ENCODE measurements at places on chromosomes 4 and X. TPM values are rescaled to one million over a fixed set of nuclear protein-coding genes. Genes with fewer than 3 reads are reported as not detected.
A peak's percentile ranks its signal among the peaks of the same experiment; 100 is the strongest.

- peaks cover 4% of the 10 kb centered on the region for H3K4me1 ChIP-seq
- H3K4me3 ChIP-seq, result no peak overlapping the region
- no peak overlapping the region for H3K27ac ChIP-seq
These were observed 37.3 kb downstream of the AGA start for GRCh38 chr4:177404986-177405385.

Gene TAF1
- total RNA-seq, result 31.3 TPM

DNA sequence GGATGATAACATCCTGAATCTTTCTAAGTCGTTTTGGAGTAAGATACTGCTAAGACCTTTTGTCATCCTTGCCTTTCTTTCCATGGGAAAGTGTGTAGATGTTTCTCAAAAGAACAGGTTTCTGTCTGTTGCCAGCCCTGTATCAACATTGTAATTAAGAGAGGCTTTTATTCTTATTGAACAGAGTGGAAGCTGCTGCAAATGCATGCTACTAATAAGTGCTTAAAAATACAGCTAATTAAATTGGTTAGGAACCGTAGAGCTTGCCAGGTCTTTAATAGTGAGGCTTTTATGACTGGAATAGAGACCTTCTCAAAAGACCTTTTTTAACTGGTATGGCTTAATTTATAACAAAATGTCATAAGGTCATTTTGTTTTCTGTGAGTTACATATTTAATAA is 34.4 kb downstream of the INTU start:
- no peak overlapping the region for H3K4me3 ChIP-seq
- DNase-seq, result no peak
- H3K27me3 ChIP-seq, result no peaks in the 10 kb centered on the region
- H3K4me1 ChIP-seq, result peaks cover 12% of the 10 kb centered on the region

Gene VCX2
- not detected for total RNA-seq

GRCh38 chr4:2954358-2955185 is 8.6 kb downstream of the NOP14 start:
- H3K4me1 ChIP-seq, result peaks cover 19% of the 10 kb centered on the region
- H3K27ac ChIP-seq, result no peak overlapping the region
- H3K27me3 ChIP-seq, result no peaks in the 10 kb centered on the region
- DNase-seq, result no peak

- no peaks in the 10 kb centered on the region for H3K27me3 ChIP-seq
- H3K27ac ChIP-seq, result no peak overlapping the region
- H3K4me3 ChIP-seq, result no peak overlapping the region
- H3K36me3 ChIP-seq, result peaks cover 4% of the 10 kb centered on the region
These were observed 27.7 kb downstream of the PDGFRA start for GRCh38 chr4:54256491-54257486.

DNA sequence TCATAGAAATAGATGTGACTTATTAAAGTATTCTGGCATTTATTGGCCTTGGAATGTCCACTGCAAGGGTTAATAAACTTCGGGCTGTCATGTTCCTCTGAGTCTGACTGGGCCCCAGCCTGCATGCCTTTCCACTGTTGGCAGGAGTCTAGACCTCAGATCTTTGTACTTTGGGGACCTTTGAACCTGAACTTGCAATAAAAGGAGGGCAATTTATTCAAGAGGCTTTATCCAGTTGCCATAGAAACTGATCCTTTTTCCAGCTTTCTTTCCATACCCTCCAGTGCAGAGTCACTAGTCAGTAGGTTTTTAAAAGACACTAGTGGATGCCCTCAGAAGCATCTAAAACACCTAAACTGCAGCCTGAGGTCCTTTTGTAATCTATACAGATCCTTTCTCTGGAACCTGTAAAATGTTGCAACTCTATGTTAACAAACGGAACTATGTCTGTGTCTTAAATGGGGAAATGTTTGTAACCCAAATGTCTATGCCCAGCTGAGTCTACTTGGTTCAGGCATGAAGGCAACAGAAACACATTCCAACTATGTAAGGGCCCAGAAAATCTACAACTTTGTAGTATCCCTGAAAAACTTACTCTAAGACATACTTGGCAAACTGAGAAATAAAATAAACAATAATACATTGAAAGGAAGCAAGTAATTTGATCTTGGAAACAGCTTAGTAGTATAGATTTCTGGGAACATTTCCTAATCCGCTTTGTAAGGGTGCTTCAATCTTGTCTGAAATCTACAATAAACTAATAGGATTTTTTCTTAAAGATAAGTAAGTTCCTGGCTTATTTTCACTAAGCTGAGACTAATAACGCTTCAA is 41.5 kb downstream of the SOWAHB start:
- H3K4me1 ChIP-seq, result peaks cover 38% of the 10 kb centered on the region
- no peaks in the 10 kb centered on the region for H3K27me3 ChIP-seq
- no peak overlapping the region for H3K4me3 ChIP-seq
- DNase-seq, result no peak

Gene PCDH18
- total RNA-seq, result 33.3 TPM

Gene AFM
- total RNA-seq, result not detected

Gene NOA1
- 12.9 TPM for total RNA-seq

DNA sequence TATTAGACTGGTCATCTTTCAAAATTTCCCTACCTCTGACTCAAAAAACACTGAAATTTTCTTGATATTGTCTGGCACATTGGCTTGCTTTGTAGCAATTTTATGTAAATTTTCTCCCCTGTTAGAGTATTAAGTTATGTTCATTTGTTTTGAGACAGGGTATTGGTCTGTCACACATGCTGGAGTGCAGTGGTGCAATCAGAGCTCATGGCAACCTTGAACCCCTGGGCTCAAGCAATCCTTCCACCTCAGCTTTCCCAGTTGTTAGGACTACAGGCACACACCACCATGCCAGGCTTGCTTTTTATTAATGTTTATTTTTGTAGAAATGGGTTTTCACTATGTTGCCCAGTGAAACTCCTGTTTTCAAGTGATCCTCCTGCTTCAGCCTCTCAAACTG is 17.5 kb downstream of the FABP2 start:
- H3K27ac ChIP-seq, result no peak overlapping the region
- no peak for DNase-seq
- H3K36me3 ChIP-seq, result no peaks in the 10 kb centered on the region
- H3K27me3 ChIP-seq, result no peaks in the 10 kb centered on the region
- peaks cover 16% of the 10 kb centered on the region for H3K4me1 ChIP-seq

DNA sequence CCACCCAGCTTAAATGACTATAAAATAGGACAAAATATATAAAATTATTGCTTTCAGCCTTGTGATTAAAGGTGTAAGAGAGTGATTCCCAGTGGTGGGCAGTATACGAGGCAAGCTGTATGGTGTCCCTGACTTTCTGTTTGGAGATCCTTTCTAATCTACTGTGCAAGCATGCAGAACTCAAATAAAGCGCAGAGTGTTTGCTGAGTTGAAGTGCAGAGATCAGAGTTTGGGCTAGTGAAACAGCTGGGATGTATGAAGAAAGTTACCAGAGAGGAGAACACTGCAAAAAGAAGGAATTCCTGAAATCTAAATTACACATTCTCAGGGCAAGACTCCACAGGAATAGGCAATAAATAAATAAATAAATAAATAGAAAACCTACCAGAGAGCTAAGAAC is 218.5 kb upstream of the TLL1 start:
- no peak overlapping the region for H3K27ac ChIP-seq
- H3K4me1 ChIP-seq, result peaks cover 6% of the 10 kb centered on the region
- no peak overlapping the region for H3K4me3 ChIP-seq
- peaks cover 3% of the 10 kb centered on the region for H3K27me3 ChIP-seq
- DNase-seq, result no peak
- peaks cover 2% of the 10 kb centered on the region for H3K36me3 ChIP-seq

GRCh38 chr4:5222951-5223350 is 171.7 kb downstream of the STK32B start:
- peaks cover 9% of the 10 kb centered on the region for H3K36me3 ChIP-seq
- H3K4me3 ChIP-seq, result no peak overlapping the region
- H3K27ac ChIP-seq, result no peak overlapping the region
- peaks cover 9% of the 10 kb centered on the region for H3K4me1 ChIP-seq
- H3K27me3 ChIP-seq, result no peaks in the 10 kb centered on the region

DNA sequence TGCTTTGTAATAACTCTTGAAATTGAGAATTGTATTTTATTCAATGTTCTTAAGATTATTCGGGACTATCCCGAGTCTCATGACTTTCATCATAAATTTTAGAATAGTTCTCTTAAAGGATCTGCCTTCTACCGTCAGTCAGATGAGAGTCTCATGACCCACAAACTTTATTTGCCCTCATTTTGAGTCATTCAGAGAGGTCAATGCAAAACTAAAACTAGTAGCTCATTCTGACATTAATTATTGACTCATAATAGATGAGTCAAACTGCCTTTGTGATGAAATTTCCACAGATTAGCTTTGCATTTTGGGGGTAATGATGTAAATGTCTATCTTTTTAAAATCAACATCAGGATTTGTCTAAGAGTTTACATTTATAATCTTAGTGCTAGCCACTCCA is 1527.3 kb downstream of the TECRL start:
- no peak for DNase-seq
- H3K27me3 ChIP-seq, result peaks cover 2% of the 10 kb centered on the region
- H3K27ac ChIP-seq, result no peak overlapping the region

DNA sequence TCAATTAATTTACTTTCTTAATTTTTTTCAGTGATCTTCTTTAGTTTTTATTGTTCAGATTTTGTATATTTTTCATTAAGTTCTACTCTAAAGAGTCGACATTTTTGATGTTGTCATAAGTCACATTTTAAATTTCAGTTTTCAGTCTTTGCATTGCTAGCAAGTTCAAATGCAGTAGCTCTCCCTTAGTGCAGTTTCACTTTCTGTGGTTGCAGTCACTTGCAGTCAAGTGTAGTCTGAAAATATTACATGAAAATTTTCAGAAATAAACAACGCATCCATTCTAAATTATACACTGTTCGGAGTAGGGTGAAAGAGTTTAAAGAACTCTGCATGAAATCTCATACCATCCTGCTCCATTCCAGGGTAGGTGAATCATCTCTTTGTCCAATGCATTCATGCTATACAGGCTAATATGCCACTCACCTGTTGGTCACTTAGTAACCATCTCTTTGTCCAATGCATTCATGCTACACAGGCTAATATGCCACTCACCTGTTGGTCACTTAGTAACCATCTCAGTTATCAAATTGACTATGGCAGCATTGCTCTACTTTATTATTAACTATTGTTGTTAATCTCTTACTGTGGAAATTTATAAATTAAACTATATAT is 356.9 kb downstream of the STPG2 start:
- H3K4me1 ChIP-seq, result no peaks in the 10 kb centered on the region
- DNase-seq, result no peak
- no peak overlapping the region for H3K4me3 ChIP-seq
- no peaks in the 10 kb centered on the region for H3K36me3 ChIP-seq
- peaks cover 2% of the 10 kb centered on the region for H3K27me3 ChIP-seq

- H3K36me3 ChIP-seq, result peaks cover 11% of the 10 kb centered on the region
- no peaks in the 10 kb centered on the region for H3K27me3 ChIP-seq
- no peak for DNase-seq
These were observed 113.2 kb downstream of the USP9X start for GRCh38 chrX:41198410-41198809.

DNA sequence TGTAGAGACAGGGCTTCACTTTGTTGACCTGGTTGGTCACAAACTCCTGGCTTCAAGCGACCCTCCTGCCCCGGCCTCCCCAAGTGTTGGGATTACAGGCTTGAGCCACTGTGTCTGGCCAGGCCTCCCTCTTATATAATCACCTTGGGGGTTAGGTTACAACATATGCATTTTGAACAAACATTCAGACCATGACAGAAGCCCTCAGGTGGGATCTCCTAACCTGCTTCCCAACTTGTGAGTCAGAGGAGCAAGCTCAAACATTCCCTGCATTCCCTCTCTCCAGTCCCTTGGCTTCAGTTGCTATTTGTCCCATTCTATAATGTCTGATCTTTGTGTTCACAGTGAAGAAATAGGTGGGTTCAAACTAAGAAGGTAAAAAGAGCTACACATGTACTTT is 76.5 kb upstream of the NRK start:
- no peak overlapping the region for H3K27ac ChIP-seq
- peaks cover 2% of the 10 kb centered on the region for H3K27me3 ChIP-seq
- no peaks in the 10 kb centered on the region for H3K36me3 ChIP-seq
- DNase-seq, result no peak
- no peak overlapping the region for H3K4me3 ChIP-seq

Gene ZNF275
- total RNA-seq, result 16.9 TPM

DNA sequence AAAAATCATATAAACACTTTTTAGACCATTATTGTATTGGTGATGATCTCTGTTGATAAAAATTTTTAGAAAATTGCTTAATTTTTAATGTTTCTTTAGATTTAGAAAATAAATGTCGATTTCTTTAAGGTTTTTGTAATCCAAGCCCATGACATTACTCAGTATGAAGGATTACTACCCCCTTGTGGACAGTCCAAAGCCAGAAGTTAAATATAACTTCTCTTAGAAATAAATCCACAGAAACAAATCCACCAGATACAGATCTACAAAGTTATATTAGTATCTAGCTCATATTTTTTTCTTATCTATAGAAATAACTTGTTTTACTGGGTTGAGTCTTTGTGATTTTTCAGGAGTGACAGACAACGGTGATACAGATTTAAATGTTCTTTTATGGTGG is 18.9 kb downstream of the TIFA start:
- H3K4me3 ChIP-seq, result no peak overlapping the region
- peaks cover 9% of the 10 kb centered on the region for H3K36me3 ChIP-seq
- no peaks in the 10 kb centered on the region for H3K27me3 ChIP-seq
- H3K27ac ChIP-seq, result no peak overlapping the region

DNA sequence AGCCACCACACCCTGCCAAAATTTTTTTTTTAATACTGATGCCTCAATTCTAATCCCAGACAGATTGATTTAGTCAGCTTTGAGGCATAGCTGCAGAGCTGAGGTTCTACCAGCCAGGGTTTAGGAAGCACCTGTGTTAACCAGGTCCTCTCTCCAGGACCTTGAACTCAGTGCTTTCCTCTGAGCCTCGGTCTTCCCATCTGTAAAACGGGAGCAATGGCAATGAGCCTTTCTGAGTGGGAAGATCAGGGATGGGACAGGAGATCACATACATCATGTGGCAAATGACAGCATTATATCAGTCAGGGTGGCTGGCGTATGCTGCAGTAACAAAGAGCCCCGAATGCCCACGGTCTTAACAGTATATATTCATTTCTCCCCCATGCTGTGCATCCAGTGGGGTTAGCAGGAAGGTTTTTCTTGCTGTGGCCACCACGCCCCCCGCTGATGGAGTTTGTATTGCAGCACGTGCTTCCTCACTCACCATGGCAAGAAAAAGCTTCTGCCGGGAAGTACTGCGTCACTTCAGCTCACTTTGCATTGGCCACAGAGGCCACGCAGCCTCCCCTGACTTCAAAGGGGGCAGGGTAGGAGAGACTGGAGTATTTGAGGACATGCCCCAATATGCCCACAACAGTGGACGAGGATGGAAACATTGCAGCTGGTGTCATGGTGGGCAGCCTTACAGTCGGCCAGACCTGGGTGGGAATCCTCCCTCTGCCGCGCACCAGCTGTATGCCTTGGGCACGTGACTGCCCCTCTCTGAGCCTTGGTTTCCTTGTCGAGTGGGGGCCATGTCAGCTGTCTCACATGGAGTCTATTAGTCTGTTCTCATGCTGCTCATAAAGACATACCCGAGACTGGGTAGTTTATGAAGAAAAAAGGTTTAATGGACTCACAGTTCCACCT is 24.1 kb upstream of the MRFAP1 start:
- no peak overlapping the region for H3K27ac ChIP-seq
- H3K4me3 ChIP-seq, result no peak overlapping the region
- peaks cover 18% of the 10 kb centered on the region for H3K36me3 ChIP-seq
- peak; percentile 48 for DNase-seq
- no peaks in the 10 kb centered on the region for H3K4me1 ChIP-seq

Measured in chondrocyte (in vitro differentiated cells).